ENCODE measurements at places on chromosomes 5 and 9.

- DNase-seq = peak; percentile 42
Measured at GRCh38 chr5:9544502-9545135, 1.3 kb downstream of the SEMA5A start.

GRCh38 chr9:111957856-111958631 lies 61.4 kb downstream of the UGCG start:
- peak; percentile 10 for DNase-seq

DNA sequence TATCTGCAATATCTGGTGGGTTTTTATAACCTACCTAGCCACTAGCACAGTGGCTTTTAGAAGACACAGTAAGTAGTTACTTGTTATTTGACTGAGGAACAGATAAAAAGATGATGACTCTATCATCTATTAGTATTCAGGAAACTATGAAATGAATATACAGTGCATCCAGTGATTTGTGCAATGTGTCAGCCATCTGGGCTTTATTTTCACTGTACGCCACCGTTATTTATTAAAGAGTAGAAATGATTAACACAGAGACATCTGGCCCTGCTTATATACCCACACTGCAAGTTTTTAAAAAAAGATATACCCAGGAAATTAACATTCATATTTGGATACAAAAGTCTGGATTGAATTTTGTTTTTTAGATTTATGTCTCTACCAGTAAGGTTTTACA lies 408.4 kb downstream of the PDE4D start:
- DNase-seq = no peak

GRCh38 chr5:82534986-82535385 lies 256.8 kb upstream of the RPS23 start:
- DNase-seq = no peak

DNA sequence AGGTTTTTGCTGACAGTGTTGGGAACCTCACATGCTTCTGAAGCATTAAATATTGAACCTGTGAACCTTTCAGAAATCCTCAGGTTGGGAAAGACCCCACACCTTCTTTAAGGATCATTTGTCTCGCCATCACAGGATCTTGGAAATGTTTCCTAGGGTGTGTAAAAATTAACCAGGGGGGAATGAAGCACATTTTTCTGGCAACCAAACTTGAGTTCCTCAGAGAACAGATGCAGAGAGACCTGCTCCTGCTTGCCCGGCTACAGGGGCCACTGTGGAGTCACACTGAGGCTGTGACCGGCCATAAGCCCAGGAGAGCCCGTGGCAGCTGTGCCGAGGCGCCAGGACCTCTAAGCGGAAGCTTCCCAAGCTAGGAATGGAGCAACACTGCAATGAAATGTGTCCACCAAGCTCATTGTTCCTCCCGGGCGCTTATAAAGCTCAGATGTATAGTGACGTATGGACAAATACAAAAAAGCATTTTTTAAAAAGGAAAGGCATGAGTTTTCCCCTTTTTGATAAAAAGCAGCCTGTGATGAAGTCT lies 7.7 kb downstream of the CXCL14 start:
- DNase-seq = no peak

DNA sequence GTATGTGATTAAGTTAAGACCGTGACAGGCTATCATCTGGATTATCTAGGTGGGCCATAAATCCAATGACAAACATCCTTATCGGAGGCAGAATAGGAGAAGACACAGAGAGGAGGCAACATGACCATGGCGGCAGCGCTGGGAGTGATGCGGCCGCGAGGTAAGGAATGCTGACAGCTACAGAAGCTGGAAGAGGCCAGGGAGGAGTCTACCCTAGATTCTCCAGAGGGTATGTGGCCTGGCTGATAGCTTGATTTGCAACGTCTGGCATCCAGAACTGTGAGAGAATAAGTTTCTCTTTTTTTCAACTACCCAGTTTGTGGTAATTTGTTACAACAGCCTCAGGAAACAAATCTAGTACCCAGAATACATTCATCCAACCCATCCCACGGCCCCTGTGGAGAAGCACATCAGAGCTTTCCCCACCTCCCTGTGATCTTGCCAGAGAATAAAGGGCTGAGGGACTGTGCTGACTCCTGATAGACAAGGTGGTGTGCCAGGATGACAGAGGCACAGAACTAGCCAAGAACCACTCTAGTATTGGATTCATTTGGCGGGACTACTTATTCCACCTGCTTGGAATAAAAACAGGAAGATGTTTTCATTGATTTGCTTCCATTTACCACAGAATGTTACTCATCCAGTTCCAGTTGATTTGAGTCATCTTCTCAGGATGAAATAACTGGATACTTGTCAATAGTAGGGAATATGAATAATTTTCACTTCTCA lies 187.4 kb downstream of the MAN2A1 start:
- no peak for DNase-seq

DNA sequence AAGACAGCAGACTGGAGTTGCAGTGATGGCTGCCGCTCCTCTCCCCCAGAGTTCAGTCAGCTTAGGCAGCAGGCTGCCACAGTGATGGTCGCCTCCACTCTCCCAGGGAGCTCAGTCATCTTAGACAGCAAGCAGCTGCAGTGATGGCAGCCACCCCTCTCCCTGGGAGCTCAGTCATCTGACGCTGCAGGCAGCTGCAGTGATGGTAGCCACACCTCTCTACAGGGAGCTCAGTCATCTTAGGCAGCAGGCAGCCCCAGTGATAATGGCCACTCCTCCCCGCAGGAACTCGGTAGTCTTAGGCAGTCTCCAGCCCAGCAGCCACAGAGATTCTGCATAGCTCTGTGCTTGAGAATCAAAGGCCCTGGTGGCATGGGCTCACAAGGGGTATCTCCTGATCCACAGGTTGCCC lies 582.7 kb downstream of the DTWD2 start:
- DNase-seq = no peak

GRCh38 chr9:13033959-13034693 lies 245.4 kb downstream of the MPDZ start:
- DNase-seq = no peak

GRCh38 chr9:79471580-79472543 lies 99.9 kb upstream of the TLE4 start:
- no peak for DNase-seq

GRCh38 chr5:64980176-64980575 lies 211.4 kb downstream of the CWC27 start:
- DNase-seq = no peak

GRCh38 chr5:112918679-112919078 lies 3.3 kb downstream of the REEP5 start:
- DNase-seq = no peak

DNA sequence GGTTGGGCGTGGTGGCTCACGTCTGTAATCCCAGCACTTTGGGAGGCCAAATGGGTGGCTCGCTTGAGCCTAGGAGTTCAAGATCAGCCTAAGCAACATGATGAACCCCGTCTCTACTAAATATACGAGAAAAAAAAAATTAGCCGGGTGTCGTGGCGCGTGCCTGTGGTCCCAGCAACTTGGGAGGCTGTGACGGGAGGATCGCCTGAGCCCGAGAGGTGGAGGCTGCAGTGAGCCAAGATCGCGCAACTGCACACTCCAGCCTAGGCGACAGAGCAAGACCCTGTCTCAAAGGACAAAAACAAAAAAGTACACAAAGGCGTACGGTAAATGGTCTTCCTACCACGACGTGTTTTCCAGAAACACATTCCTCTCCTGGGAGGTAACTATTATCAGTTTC lies 538 bp upstream of the BDP1 start:
- DNase-seq = no peak

DNA sequence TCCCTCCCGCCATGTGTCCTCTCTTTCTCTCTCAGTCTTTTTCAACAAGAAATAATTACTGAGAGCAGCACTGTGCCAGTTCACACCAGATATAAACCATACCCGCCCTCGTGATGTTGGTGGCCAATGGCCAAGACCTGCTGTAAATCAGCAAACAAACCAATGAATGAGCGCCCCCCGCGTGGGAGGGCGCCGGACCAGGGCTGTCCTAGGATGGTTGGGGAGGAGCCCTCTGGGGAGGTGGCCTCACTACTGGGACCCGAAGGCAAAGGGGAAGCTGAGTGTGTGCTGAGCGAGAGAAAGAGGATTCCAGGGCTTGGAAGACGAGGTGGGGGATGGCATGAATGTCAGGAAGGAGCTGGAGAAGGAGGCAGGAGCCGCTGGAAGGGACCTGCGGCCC lies 51.2 kb upstream of the BARHL1 start:
- no peak for DNase-seq

DNA sequence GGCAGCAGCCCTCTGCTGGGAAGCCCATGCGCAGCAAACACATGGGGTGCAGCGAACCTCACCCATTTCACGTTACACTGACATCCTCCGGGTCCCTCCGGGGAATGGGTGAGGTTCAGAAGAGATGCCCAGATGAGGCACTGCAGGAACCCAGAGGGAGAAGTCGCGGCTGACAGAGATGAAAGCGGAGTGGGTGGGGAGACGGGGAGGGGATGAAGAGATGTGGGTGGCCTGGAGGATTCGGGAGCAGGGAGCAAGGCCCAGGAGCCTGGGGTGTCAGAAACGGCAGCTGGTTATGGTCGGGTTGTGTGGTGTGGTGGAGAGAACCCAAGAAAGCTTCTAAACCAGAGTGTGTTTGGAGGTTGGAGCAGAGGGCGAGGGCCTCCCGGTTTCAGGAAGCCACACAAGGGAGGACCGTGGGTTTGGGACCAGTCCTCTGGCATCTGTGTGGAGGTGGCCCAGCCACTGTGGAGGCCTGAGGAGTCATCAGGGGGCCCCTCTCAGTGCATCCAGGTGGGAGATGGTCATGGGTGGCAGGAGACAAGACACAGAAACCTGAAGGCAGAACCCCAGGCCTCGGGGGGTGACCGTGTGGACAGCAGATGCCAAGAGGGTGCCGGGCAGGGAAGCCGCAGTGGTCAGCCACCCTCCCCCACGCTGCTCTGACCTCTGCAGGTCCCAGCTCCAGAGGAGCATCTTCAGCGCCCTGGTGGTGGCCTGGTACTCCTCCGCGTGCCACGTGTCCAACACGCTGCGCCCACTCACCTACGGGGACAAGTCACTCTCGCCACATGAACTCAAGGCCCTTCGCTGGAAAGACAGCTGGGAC lies 8.6 kb downstream of the UCK1 start:
- DNase-seq = no peak

DNA sequence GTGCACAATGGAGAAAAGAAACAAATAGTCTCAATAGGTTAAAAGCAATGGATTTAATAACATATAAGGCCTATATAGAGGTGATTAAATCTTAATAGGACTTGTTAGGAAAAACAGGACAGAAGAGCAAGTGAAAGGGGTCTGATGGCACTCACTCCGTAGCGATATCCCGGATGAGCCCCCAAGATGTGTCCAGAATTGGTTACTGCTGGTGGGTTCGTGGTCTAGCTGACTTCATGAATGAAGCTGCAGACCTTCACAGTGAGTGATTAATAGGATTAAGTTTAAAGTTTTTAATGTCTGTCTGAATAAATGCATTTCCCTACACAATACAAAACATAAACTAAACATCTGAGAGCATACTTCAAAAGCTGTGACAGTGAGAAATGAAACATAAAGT lies 110.4 kb upstream of the FAM174A start:
- DNase-seq = no peak

Measured in T-helper 2 cell treated with Interferon-gamma antibody and Interleukin-4, amounts not matched to agents 5 μg/mL and 100 μg/mL, for 36 hours (primary cell).